Right lung (tissue), 10 donors: ENCODE measurements at places on chromosomes 7 and 10. TPM values are rescaled to one million over a fixed set of nuclear protein-coding genes. Genes with fewer than 3 reads are reported as not detected.

The VWDE gene
- 4.4 TPM for polyA plus RNA-seq

- DNase-seq, result no peak
These were observed 22.7 kb downstream of the BET1 start for GRCh38 chr7:93981480-93981874.

- no peak for DNase-seq
These were observed 10.6 kb downstream of the OR2F1 start for GRCh38 chr7:143965280-143965679.

- DNase-seq, result no peak
These were observed 1.6 kb downstream of the TSPAN14 start for GRCh38 chr10:80455461-80456349.

GRCh38 chr7:101912716-101913110, 95.3 kb downstream of the CUX1 start:
- no peak for DNase-seq
